ENCODE measurements at places on chromosomes 7 and 10.

- no peak for DNase-seq
Measured at GRCh38 chr7:105675934-105676371, 94.7 kb upstream of the EFCAB10 start.

DNA sequence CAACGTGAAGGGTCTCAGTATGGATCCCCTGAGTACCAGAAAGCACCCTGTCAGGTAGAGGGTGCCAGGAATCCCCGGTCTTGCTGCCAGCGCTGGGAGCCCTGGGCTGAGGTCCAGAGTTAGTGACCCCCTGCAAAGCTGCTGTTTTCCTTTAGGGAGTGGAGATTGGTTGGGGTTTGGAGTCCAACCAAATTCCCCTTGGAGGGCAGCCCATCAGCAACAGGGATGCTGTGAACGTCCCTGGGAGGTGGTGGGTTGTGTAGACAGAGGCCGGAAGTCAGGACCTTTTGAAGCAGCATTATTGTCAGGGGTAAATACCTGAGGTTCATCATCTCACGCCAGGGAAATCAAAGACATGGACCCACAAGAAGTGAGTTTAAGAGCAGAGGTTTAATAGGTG, 104.2 kb downstream of the COL26A1 start:
- no peak for DNase-seq

DNA sequence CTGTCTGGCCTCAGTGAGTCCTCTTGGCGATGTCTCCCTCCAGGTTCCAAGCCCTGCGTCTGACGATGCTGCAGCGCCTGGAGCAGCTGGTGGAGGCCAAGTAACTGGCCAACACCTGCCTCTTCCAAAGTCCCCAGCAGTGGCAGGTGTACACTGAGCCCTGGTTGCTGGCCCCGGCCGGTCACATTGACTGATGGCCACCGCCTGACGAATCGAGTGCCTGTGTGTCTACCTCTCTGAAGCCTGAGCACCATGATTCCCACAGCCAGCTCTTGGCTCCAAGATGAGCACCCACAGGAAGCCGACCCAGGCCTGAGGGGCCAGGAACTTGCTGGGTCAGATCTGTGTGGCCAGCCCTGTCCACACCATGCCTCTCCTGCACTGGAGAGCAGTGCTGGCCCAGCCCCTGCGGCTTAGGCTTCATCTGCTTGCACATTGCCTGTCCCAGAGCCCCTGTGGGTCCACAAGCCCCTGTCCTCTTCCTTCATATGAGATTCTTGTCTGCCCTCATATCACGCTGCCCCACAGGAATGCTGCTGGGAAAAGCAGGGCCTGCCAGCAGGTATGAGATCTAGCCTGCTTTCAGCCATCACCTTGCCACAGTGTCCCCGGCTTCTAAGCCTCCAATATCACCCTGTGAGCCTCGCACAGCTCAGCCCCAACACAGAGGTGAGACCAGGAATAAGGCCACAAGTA, 7.3 kb upstream of the ZNF22 start:
- no peak for DNase-seq

DNA sequence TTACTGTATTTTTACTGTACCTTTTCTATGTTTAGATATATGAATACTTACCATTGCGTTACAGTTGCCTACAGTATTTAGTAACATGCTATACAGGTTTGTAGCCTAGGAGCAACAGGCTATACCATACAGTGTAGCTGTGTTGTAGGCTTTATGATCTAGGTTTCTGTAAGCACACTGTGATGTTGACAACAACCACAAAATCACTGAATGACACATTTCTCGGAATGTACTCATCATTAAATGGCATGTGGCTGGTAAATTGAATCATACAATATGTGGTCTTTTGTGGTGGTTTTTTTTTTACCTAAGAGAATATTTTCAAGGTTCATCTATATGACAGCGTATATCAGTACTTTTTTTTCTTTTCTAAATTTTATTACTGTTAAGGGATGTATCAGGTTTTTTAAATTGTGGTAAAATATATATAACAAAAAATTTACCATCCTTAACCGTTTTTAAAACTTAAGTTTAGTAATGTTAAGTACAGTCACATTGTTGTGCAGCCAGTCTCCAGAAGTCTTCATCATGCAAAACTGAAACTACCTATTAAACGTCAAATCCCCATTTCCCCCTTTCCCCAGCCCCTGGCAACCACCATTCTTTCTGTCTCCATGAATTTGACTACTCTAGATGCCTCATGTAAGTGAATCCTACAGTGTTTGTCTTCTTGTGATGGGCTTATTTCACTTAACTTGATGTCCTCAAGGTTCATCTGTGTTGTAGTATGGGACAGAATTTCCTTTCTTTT, 21.5 kb downstream of the BTAF1 start:
- DNase-seq: no peak

GRCh38 chr7:495761-496321, 23.8 kb downstream of the PDGFA start:
- DNase-seq: no peak

DNA sequence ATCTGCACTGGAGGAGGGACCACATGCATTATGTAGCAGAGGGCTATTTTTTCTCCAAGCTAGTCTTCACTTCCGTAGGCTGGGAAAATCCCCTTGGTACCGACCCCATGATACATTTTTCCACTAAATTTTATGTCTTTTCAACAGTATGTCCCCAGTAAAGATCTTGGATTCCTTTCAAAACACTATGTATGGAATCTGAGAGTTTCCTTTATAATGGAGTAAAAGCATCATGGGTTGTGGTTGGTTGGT, 4.8 kb upstream of the ZNRF2 start:
- DNase-seq: no peak

DNA sequence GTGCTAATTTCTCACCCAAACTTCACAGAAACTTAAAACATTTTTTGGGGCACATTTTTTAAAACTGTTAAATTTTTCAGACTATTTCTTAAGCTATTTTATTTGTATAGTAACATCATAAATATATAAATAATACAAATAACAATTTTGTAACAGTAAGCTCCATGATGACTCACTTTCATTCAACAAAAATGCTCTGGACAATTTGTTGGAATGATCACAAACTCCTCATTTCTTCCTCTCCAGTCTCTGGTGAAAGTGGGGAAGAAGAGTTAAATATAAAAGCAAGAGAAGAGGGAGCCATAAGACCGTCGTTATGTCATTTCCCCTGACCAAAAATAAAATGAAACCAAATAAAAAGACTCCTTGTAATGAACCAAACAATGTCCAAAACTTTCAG, 162.4 kb downstream of the AGMO start:
- no peak for DNase-seq

DNA sequence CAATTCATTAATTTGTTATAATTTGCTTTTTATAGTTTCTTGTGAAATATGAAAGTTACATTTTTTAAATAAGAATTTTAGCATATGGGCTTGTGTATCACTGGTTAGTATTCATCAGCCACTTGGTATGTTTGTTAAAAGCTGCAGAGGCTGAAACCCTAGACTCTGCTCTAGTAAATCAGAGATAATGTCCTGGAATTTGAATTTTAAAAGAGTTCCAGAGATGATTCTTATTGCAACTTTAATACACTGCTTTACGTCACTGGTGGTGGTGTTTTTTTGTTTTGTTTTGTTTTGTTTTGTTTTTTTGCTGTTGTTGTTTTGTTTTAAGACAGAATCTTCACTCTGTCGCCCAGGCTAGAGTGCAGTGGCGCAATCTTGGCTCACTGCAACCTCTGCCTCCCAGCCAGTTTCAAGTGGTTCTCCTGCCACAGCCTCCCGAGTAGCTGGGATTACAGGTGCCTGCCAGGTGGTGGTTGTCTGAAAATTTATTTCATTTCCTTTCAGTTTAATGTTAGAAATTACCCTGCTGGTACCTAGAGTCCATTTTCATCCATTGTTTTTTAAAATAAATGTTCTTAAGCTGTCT, 43.8 kb downstream of the PTPN12 start:
- DNase-seq: no peak

DNA sequence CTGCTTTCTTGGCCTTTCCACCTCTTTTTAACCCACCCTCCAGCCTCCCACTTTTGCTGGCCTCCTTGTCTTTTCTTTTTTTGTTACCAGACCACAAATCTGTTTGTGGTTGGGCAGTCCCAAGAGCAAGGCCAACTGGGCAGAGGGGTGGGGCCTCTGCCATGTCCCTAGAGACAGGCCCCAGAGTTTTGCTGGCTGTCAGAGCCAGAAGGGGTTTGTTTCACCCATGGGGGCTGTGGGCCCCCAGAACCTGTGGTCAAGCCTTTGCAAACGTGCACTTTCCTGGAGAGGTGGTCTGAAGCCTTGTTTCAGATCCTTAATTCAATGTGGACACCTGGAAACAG, 10.3 kb downstream of the ZMIZ1 start:
- DNase-seq: no peak

DNA sequence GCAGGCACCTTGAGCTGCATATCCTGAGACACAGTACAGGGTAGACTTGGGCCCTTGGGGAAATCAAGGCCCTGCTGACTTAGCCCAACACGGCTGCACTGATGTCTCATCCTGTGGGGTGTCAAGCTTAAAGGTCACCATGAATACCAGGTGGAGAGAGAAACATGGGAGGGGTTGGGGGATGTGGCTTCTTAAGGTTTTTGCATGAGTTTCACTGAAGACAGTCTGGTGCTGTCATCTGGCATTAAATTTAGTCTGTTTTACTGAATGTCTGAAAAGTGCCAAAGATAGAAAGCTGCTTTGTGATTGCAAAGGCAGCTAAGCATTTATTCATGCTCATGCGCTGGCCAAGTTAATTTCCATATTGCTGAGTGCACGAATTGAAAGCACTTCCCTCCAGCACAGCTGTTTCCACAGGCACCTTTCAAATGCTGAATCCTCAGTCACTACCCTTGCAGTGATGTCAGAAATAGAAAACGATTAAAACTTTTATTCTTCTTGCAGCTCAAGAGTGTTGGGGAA, 102.1 kb downstream of the OSBPL3 start:
- no peak for DNase-seq

All from activated CD4-positive, CD25-positive, alpha-beta regulatory T cell treated with anti-CD3 and anti-CD28 coated beads, Interleukin-2, amount 50 U/mL, for 16 hours (primary cell).